Cortex of kidney (tissue), 1 donor: ENCODE measurements at places on chromosomes 1 and 21.

GRCh38 chr1:80640978-80641377 lies 1159.8 kb upstream of the ADGRL2 start:
- DNase-seq = no peak

DNA sequence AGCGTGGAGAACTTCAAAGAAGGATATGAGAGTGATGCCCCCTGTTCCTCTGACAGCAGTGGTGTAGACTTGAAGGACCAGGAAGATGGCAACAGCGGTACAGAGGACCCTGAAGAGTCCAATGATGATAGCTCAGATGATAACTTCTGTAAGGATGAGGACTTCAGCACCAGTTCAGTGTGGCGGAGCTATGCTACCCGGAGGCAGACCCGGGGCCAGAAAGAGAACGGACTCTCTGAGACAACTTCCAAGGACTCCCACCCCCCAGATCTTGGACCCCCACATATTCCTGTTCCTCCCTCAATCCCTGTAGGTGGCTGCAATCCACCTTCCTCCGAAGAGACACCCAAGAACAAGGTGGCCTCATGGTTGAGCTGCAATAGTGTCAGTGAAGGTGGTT lies 14.0 kb downstream of the CERS2 start:
- no peak for DNase-seq

DNA sequence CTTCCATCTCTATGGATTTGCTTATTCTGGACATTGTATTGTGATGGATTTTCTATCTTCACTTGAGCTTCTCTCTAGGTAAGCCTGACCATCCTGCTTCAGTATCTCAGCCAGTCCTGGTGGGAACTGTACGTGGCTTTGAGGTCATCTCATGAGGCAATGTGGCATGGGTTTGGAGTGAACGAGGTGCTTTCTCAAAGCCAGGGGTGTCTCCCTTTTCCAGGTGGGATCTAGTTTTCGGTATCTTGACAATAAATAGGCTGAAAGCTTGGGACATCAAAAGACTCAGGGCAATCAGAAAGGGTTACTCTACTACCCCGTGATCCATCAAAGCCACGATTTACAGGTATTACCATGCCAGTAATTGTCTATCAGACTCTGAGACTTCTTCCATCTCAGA lies 40.8 kb downstream of the AZIN2 start:
- DNase-seq = no peak

- no peak for DNase-seq
These were observed 17.5 kb downstream of the B3GALT5 start for GRCh38 chr21:39630191-39630591.

GRCh38 chr1:204359474-204360255 lies at the start of gene PLEKHA6:
TSS of gene PLEKHA6 (minus strand) at chr1:204359929. CDS start at chr1:204273727, 86,202 bp downstream.
- no peak for DNase-seq

GRCh38 chr1:208219659-208220282 lies 24.4 kb downstream of the PLXNA2 start:
- no peak for DNase-seq

- no peak for DNase-seq
These were observed 4.3 kb downstream of the RUSC1 start for GRCh38 chr1:155324717-155325602.

DNA sequence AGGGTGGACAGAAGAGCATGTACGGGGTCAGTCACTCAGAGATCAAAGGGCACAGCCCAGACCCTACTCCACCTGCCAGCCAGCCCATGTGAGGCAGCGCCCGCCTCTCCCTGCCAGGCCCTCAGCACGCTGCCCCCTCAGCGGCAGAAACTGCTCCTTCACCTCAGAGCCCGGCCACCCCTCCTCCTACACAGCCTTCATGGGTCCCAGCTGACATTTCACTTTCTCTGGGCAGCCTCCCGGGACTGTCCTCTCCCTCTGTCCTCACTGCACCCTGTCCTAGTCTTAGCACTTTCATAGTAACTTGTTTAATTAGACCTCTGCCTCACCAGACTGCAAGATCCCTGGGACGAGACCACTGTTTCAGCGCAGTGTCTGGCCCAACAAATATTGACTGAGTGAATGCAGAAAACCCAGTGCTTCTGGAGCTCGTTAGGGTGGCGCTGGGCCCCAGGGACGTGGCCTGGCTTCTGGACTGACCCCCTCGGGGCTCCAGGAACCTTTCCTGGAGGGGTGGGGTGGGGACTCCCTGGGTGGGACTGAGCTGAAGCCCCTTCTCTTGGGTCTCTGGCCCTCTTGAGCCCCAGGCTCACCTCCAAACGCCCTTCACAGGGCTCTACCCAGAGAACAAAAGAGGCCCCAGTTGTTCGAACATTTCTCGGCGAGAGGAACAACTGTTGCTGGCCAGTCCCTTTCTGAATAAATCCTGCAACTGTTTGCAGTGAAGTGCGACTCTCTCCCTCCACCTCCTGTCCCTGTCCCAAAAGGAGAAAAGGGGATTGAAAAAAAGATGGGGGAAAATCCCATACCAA lies 114.9 kb downstream of the CASZ1 start:
- DNase-seq = no peak

DNA sequence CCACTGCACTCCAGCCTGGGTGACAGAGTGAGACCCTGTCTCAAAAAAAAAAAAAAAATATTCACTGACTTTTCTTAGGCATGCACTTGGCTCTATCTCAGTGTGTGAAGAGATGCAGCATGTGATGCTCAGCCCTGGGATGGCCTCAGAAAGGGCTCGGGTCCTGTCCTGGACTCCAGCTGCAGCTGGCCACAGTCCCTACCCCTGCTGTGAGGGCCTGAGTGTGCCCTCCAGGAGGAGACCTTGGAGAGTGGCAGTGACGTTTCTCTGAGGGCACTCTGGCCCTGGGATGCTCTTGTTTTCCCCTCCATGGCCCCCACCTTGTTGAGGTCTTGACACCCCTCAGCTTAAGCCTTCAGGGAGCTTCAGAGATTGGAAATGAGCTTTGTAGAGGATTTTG lies 81.9 kb upstream of the POU3F1 start:
- no peak for DNase-seq

DNA sequence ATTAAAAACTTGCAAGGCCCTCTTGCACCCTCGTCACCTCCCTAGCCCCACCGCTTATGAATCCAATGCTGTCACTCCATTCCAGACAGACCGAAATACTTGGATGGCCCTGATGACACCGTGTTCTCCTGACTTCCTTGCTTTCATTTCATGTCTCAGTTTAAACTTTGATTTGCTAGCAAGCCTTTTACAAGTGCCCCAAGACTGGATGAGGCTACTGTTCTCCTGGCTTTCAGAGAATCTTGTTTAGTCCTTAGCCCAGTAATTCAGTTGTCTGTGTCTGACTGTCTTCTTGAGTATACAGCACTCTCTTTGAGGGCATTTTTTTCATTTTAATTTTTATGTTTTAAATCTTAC lies 824 bp upstream of the IFI44L start:
- no peak for DNase-seq

- no peak for DNase-seq
These were observed 73.3 kb downstream of the IFI44 start for GRCh38 chr1:78722947-78723346.

- DNase-seq = no peak
These were observed 15.6 kb upstream of the TACSTD2 start for GRCh38 chr1:58592522-58593134.

DNA sequence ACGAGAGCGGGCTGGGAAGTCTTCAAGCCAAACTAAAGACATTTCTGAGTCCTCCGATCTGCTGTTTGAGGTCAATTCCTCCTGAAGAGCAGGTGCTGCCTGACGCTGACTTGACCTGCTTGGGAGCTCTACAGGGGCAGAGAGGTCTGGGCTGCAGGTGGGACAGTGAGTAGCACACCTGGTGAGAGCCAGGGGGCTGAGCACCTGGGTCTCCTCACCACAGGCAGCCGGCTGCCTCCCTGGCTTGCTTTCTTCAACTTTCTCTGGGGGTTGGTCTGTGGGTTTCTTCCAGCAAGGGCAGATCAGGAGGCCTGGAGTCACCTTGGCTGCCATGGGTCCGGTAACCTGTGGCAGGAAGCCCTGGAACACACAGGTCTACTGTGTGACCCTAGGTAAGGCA lies 107.4 kb upstream of the EDN2 start:
- DNase-seq = no peak

GRCh38 chr1:34371829-34372532 lies 195.3 kb downstream of the C1orf94 start:
- DNase-seq = no peak

DNA sequence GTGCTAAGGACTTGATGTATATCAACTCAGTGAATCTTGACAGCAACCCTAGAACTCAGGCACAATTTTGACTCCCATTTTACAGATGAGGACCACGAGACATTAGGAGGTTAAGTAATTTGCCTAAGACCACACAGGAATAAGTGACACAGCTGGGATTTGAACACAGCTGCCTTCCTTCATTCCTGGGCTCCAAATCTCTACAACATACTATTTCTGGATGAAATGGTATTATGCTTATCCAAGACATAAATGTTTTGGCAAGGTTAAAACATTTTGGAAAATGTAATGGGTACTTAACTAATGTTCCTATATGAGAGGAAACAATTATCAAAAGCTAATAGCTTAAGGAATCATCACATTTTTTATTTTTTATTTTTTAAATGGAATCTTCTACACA lies 4.8 kb downstream of the CLDN8 start:
- no peak for DNase-seq

DNA sequence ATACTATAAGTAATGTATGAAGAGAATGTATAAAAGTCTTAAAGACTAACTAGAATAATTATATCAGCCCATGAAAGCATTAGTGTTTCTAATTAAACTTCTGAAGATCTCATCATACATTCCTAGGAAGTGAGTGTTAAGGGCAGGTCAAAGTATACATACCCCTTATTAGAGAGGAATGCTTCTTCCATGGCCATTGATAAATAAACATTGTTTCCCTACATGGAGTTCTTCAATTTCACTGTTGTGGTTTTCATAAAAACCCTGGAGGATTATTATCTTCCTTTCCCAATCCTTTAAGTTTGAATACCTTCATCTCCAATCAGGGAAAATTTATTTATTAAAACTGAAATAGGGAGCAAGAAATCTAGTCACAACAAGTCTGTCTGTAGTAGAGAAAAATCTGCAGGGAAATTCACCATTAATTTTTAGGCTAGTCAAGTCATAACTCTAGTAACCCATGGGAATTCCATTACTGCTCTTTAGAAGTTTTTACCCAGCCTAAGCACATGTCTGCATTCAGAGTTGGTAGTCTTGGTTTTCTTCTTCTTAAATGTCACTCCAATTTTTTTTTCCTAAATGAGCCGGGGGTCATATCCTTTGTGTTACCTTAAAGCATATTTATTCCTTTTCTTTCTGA lies 147.0 kb downstream of the TNFSF18 start:
- DNase-seq = no peak

DNA sequence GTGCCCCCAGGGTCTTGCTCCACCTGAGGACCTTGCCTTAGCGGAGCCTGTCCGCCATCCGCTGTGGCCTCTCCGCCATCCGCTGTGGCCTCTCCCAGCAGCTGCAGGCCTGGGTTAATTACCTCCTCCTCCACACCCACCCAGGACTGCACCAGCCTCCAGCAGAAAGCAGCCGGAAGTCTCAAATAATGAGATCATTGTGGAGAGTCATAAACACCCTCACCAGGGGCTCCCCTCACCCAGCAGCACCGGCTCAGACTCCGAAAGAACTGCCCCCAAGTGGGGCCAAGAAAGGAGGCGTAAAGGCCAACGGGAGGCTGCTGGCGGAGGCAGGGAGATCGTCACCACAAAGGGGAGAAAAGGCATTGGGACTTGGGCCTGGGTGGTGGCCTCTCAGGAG lies 10.7 kb upstream of the GPR153 start:
- DNase-seq = no peak

- no peak for DNase-seq
These were observed 38.3 kb downstream of the ECE1 start for GRCh38 chr1:21251773-21252471.

GRCh38 chr1:186175588-186175987 lies 199.5 kb downstream of the TPR start:
- DNase-seq = no peak

- DNase-seq = no peak
These were observed 3.7 kb downstream of the FBXO42 start for GRCh38 chr1:16348414-16349182.

DNA sequence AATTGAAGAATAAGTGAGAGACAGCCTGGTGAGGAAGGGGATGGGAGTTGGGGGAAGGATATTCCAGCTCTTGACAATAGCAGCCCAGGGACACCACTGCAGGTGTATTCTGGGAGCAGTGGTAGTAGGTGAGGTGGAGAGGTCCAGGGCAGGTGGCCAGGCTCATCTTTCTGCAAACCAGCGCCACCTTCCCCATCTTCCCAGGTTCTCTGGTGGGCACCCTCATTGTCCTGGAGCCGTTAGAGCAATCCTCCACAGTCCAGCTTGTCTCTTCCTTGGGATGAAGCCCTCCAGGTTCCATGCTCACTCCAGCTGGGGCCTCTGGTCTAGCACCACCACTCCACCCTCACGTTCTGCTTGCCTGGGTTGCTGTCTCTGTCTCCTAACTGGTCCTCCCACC lies 97.0 kb downstream of the IER5 start:
- no peak for DNase-seq

DNA sequence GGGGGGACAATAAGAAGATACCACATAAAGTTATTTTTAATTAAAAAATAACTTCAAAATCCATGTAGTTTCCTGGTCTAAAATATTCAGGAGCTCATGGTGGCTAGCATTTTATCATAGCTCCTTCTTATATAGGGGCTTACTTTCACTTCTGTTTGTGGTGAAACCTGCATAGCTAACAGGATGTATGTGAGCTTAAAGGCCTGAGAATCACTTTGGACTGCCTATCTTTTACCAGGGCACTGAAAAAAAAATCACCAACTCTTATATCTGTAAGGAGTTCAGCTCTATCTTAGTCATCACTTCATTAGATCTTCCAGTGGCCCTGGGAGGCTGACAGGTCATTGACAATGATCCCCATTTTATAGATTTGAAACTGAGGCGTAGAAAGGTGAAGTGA lies 21.3 kb downstream of the UROD start:
- DNase-seq = no peak

DNA sequence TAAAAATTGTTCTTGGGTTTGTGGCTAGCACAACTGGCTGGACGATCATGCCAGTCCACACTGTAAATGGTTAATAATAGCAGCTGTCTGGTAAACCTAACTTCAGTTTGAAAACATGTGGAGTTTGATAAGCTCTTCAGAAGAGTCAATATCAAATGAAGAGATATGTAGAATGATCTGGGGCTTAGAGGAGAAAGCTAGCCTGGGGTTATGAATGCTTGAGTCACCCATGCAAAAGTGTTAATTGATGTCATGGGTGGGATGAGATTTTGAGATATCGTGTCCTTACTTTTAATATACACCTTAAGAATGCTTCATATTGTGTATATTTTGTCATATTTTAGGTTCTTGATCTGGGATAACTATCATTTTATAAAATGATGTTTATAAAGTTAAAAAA lies 554.7 kb upstream of the ZRANB2 start:
- DNase-seq = no peak

GRCh38 chr1:47732489-47732888 lies 264.7 kb downstream of the TRABD2B start:
- DNase-seq = no peak
